ENCODE measurements at places on chromosomes 11 and 22.

DNA sequence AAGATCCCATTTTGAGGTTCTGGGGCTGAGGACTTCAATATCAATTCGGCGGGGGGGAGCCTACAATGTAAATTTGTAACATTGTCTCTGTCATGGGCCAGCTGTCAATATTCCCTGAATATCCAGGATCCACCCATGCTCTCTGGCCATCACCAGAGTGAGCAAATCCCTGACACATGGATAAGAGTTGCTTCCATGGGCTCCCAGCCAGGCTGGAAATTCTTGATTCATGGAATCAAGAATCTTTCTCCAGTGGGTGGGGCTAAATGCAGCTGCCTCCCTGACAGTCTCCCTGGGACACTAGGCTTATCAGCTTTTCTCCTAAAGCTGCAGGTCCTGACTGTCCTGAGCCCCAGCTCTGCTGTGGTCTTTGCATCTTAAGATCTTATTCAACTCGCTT is 86.9 kb upstream of the IGLL5 start:
- peaks cover 41% of the 10 kb centered on the region for H3K4me1 ChIP-seq
- no peaks in the 10 kb centered on the region for H3K27me3 ChIP-seq
- no peak overlapping the region for H3K4me3 ChIP-seq
- no peaks in the 10 kb centered on the region for H3K36me3 ChIP-seq

GRCh38 chr11:121105063-121105480 is 4.0 kb downstream of the TECTA start:
- H3K27ac ChIP-seq, result no peak overlapping the region
- H3K4me3 ChIP-seq, result no peak overlapping the region
- DNase-seq, result no peak
- H3K36me3 ChIP-seq, result no peaks in the 10 kb centered on the region
- H3K4me1 ChIP-seq, result no peaks in the 10 kb centered on the region

- no peaks in the 10 kb centered on the region for H3K36me3 ChIP-seq
- DNase-seq, result no peak
- H3K4me1 ChIP-seq, result no peaks in the 10 kb centered on the region
- H3K27me3 ChIP-seq, result no peaks in the 10 kb centered on the region
These were observed 73.7 kb upstream of the KIRREL3 start for GRCh38 chr11:127074151-127074761.

DNA sequence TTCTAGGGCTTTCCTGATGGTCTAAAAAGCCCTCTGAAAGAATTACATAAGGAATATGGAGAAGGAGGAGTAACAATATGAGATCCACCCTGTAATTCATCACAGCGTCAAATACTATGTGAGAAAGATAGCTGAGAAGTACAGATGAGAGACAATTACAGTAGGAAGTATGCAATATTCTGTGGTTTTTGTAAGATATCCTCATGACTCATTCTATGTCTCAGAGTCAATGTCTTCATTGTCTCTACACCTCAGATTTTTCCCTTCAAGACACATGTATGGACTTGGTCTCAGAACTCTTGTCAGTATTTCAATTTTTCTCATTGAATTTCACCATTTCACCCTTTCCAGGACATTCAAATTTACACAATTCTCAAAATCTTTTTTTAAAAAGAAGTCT is 343.3 kb upstream of the CTSC start:
- no peak overlapping the region for H3K4me3 ChIP-seq
- no peak overlapping the region for H3K27ac ChIP-seq
- no peaks in the 10 kb centered on the region for H3K36me3 ChIP-seq

DNA sequence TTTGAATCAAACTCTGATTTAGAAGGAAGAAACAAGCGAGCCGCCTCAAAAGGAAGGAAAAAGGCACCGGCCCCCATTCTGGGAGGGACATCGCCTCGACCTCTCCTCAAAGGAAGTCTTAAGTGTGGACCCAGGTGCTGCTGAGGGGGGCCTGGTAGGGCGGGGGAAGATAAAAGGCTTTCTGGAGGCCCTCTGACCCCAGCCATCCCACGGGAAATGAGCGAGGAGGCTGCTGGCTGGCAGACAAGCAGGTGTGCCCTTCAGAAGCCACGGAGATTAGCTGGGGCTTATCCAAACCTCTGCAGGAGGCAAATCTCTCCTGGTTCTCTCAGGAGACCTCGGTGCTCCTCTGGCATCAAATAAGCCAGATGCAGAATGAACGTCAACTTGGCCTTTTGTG is 171.4 kb upstream of the BLID start:
- H3K27ac ChIP-seq, result no peak overlapping the region
- DNase-seq, result no peak
- H3K4me3 ChIP-seq, result no peak overlapping the region
- H3K36me3 ChIP-seq, result no peaks in the 10 kb centered on the region

GRCh38 chr11:17591293-17591692 is 44.2 kb downstream of the OTOG start:
- H3K27me3 ChIP-seq, result no peaks in the 10 kb centered on the region
- H3K4me1 ChIP-seq, result no peaks in the 10 kb centered on the region
- DNase-seq, result no peak
- H3K36me3 ChIP-seq, result no peaks in the 10 kb centered on the region
